WERI-Rb-1 (cell line): ENCODE measurements at places on chromosomes 7 and 10.

- DNase-seq = no peak
Observed at GRCh38 chr10:132404911-132405462, 8.0 kb downstream of the PWWP2B start.

DNA sequence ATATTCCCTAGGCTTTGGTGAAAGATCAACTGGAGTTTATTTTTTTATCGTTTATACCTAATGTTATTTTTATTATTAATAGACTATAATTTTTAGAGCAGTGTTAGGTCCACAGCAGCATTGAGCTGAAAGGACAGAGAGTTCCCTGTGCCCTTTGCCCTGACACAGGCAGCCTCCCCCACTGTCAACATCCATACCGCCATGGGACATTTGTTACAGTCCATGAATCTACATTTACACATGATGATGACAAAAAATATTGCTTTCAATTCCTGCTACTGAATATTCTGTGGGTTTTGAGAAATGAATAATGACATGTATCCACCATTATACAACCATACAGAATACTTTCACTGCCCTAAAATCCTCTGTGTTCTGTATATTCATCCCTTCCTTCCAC, 1297.5 kb upstream of the SORCS1 start:
- no peak for DNase-seq

- no peak for DNase-seq
Observed at GRCh38 chr10:75033399-75034130, 77.9 kb upstream of the SAMD8 start.

- DNase-seq = no peak
Observed at GRCh38 chr7:151847136-151847535, 29.8 kb downstream of the PRKAG2 start.

DNA sequence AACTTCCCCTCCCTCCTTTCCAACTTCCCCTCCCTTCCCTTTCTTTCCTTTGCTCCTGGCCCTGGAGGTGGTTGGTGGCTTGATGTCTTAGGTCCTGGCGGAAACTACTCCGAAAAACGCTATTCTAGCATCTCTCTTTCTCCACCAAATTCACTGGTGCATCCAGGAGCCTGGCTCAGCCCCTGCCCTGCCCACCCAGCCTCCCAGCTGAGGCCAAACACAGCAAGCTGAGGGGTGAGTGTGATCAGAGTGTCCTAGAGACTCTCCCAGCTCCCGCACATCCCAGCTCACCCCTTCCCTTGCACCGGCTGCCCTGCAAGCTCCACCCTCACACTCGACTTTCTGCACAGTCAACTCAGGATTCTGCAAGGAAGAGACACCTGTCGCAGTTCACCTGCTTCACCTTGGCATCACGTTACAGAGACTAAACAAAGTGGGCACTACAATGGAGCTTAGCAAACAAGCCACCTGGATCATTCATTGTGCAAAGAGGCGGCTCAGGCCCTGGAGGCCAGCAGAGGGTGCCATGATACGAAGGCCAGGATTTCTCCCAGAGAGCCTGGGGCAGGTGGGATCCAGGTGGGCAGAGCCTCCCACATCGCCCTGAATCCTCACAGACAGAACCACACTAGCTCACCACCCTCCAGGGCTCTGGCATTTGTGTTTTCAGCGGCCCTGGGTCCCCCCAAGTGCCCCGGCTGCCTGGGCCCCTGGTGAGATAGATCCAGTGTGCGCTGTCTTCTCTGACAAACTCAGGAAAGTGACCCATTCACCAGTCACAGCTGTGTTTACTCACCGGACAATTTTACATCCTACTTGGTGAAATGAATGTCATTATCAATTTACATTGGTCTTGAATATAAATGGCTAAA, 169.6 kb downstream of the TCERG1L start:
- no peak for DNase-seq

DNA sequence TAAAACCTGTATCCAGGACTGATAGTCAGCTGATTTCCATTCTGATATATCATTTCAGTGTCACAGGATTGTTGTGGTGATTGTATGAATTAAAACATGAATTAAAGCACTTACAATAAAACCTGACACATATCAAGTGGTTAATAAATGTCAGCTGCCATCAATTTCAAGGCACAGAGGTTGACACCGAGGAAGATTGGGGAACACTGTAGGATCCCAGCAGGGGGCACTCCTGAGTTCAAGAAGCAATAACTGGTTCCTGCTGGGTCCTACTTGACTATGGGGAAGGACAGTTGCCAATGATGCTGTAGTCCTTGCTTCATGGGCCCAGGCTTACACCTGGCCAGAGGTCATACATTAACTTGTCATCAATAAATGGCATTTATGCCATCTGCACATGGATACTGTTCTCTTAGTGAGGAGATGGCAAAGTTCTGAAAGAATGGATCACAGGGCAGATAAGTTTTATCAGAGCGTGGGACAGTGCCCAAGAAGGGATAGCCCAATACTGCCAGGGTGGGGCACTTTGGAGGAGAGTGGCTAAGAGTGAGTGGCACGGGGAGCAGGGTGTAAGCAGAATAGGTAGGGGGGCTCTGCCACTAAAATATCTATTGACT, 24.1 kb downstream of the FZD1 start:
- DNase-seq = peak; percentile 64

GRCh38 chr10:104509981-104510380, 131.1 kb upstream of the SORCS3 start:
- DNase-seq = no peak

DNA sequence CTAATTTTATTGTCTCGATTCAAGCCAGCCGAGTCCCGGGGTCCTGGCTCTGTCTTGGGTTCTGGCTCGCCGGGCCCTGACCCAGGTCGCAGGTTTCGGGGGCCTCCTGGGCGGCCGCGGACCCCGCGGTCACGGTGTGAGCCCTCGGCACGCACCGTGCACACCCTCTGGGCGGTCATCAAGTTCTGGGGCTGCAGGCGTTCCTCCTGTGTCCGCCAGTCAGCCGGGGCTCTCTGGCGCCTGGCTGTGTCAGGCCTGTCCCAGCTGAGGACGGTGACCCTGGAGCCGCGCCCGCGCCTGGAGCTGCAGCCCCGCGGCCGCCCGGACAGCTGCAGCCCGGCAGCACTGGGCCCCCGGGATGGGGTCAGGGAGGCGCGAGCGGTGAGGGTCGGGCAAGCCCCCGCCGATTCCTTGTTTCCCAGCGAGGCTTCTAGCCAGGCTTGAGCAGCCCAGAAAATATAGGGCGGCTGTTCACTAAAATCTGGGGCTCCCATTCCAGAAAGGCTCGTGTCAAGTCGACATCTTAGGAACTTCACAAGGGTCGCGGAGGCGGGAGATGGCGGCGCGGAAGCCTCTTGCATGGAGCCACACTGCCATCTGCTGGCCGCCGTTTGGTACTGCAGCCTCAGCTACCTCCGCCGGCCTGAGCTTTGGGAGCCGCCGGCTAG, 4.2 kb upstream of the HOXA7 start:
- DNase-seq = peak; percentile 86

- DNase-seq = no peak
Observed at GRCh38 chr7:47323904-47324303, 258.0 kb downstream of the TNS3 start.

GRCh38 chr10:63192826-63193225, 59.7 kb downstream of the NRBF2 start:
- no peak for DNase-seq

DNA sequence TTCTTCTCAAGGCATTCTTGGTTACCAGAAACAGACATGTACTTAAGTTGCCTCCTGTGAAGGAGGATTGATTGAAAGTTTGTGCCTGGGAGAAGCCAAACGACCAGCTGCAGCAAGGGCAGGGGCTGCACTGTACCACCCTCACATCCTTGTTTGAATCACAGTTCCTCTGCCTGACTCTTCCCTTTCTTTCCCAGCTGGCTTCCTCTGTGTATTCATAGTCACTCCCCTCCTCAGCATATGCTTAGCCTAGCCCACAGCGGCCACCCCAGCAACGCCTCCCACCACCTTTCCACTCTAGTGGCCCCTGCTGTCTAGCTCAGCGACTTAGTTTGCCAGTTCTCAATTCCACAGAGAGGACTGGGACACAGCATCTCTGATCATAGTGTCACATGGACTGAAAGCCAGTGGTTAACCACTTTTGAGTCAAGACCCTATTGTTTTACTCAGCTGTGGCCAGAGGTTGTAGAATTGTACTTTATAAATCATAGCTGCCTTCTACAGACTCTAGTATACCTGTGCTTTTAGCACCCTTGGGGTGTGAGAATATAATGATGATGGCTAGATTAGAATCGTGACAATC, 643.0 kb downstream of the SUGCT start:
- DNase-seq = no peak

- no peak for DNase-seq
Observed at GRCh38 chr10:114541081-114541796, 116.8 kb downstream of the ABLIM1 start.

DNA sequence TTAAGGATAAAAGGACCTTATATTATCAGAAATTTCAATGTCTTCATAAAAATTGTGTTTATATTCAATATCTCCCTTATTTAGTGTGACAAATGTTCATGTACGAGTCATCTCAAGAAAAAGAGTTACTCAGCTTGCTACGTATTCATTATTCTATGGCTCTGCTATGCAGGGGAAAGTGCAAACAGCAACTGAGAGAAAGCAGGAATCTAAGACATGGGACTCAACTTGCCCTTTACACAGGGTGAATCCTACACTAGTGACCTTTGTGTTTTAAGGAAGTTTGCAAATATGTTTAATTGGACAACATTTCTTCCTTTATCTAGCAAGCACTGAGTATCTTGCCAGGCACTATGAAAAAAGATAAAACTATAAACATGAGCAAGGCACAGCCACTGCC, 104.7 kb downstream of the NPSR1 start:
- no peak for DNase-seq

DNA sequence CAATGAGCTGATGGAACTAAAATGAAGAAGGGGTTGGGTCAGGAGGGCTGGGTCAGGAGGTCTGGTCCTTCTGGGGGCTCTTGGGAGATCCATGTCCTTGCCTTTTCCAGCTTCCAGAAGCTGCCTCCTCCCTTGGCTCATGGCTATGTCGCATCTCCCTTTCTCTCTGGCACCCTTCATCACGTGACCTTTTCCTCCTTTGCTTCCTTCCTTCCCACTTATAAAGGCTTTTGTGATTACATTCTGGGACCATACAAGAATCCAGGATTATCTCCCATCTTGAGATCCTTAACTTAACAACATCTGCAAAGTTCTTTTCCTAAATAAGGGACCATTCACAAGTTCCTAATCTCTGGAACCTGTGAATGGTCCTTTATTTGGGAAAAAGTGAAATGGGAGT, 290.2 kb downstream of the GALNT17 start:
- DNase-seq = no peak

DNA sequence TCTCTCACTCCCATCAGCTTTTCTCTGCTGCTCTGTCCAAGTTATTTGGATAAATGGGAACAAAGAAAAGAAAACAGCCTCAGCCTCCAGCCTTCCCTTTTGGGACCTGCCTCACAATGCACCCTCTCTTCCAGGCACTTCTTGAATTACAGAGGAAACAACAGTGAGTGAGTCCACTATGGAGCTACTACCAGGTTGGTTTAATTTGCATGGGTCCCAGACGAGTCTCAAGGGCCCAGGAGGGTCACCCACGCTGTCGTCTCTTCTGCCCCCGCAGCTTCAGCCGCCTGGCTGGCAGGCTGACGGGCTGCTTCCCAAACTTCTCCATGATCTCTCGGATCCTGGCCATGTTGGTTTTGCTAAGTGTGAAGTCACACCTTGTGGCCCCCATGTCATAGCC, 80.4 kb downstream of the GPR26 start:
- no peak for DNase-seq

DNA sequence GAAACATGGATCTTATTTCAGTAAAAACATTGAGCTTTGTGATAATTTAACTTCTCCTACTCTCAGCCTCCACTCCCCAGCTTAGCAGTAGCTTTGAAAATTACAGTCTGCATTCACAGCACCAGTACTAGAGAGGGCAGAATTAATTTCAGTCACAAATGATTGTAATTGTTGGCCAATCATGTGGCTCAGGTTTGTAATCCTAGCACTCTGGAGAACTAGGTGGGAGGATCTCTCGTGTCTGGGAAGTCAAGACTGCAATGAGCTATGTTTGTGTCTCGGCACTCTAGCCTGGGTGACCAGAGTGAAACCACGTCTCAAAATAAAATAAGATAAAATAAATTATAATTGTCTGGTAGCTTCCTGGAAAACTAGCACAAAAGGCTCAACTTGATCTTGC, 620.9 kb downstream of the TNS3 start:
- no peak for DNase-seq

GRCh38 chr7:74615933-74616780, 41.4 kb upstream of the GTF2I start:
- peak; percentile 76 for DNase-seq

GRCh38 chr7:47254081-47254977, 327.6 kb downstream of the TNS3 start:
- peak; percentile 76 for DNase-seq

DNA sequence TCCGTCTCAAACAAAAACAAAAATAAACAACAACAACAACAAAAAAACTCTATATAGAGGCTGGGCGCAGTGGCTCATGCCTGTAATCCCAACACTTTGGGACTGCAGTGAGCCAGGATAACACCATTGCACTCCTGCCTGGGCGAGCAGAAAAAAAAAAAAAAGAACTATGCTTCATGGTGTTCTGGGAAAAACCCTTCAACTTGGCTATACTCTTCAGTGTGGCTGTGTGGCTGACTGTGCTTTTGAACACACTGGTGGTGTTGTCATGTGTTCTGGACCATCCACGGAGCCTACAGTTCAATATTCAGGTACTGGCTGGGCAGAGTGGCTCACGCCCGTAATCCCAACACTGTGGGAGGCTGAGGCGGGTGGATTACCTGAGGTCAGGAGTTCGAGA, 26.5 kb downstream of the SNX8 start:
- no peak for DNase-seq

DNA sequence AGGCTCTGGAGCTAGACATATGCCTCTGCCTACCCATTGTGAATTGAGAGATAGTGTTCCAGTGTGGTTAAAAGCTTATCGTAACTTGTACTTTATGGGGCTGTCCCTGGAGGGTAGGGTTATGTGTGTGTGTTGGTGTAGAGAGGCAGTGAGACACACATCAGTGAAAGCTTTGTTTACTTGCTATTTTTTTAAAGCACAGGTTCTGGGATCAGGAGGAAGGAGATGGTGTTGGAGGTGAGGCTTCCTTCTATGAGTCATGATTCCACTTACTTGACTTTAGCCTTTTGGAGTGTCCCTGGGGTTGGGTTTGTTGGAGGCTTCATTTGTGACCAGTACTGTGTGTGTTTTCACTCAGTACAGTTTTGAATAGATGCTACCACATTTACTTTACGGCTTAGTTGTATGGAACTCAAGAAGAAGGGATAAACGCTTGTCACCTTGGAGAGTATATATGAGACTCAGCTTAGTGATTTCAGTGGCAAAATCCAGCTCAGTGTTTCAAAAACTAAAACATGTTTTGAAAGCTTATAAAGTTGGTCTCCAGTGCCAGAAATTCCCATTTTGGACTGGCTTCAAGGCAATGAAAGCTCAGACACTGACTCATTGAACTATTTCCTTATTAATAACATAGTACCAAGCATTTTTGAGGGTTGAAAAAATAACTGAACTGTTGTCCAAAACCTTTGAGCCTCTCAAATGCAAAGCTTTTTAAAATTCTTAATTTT, 106.2 kb downstream of the PLXDC2 start:
- DNase-seq = no peak

DNA sequence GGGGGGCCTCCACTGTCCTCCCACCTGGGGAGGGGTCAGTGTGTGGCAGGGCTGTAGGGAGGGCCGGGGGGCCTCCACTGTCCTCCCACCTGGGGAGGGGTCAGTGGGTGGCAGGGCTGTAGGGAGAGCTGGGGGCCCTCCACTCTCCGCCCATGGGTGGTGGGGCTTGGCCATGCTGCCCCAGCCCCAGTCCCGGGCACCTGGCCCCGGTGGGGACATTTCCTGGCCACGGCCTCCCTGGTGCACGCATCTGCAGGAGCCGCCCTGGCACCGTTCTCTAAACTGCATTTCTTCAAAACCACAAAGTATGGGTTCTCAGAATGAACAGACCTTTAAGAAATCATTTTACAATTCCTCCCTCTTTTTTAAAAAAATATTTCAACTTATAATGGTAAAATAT, 89.3 kb upstream of the PDGFA start:
- DNase-seq = no peak
